ENCODE measurements at places on chromosomes 13 and 19.

- no peak for DNase-seq
Observed at GRCh38 chr13:111314852-111315251, 5.6 kb upstream of the TEX29 start.

DNA sequence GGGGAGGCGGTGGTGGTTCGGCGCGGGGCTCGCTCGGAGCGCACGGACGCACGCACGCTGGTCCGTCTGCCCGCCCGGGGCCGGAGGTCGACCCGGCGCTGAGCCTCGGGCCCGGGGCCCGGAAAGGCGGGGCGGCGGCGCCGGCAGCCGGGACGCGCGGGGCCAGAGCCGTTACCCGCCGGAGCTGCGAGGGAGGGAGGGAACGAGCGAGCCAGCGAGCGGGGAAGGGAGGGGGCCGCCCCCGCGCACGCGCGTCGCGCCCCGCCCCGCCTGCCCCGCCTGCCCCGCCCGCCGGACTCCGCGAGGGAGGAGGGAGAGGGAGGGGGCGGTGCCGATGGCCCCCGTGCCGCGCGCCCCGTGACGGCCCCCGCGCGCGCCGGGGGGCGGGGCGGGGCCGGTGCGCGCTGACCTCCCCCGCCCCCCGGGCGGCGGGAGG, 15.0 kb downstream of the CIC start:
- peak; percentile 86 for DNase-seq

- no peak for DNase-seq
Observed at GRCh38 chr19:49017041-49017665, at the start of gene LHB. LHB (minus strand) TSS chr19:49017091; CDS start chr19:49017081, 10 bp downstream.

GRCh38 chr13:58625703-58626389, 994.3 kb downstream of the PCDH17 start:
- no peak for DNase-seq

DNA sequence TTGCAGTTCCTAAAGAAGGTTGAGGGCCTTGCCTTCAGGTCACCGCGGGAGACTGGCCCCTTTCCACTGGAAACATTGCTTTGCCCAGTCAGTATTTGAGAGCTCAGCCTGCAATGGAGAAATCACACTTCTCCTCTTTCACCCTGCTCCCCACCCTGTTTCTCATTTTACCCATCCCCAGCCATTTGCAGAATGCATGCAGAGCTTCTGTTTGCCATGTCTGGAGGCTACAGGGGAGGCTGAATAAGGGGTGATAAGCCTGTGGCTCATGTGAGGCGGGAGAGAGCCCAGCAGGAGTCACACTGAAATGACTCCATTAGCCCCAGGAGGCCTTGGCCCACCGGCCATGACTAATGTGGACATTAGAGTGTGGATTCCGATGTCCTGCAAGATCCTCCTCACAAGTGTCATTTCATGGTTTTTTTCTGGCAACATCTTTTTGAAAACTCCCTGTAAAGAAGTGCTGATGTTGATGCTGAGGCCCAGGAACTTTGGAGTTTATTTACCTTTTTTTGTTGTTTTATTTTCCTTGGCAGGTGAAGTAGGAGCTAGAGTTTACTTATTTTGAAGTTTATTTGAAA, 6.3 kb downstream of the SPINT2 start:
- no peak for DNase-seq

GRCh38 chr13:30074431-30074830, 224.0 kb upstream of the UBL3 start:
- DNase-seq: no peak

GRCh38 chr19:18304208-18304457, 18.7 kb downstream of the LSM4 start:
- DNase-seq: peak; percentile 37

DNA sequence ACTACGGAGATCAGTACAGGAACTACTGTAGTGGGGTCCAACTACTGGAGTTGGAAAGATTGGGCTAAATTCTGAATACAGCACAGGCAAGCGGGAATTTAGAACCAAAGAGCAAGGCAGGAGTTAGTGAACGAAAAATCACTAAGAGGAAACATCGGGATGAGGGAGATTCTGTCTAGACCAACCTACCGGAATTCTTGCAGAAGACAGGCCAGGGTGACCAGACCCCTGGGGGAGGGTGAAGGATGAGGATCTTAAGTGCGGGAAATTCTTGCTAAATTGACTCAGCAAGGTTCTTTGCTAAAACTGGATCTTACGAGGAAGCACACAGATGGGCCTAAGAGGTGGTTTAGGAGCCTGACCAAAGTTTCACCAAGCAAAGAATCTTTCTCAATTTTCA, 13.2 kb upstream of the PSPC1 start:
- no peak for DNase-seq

DNA sequence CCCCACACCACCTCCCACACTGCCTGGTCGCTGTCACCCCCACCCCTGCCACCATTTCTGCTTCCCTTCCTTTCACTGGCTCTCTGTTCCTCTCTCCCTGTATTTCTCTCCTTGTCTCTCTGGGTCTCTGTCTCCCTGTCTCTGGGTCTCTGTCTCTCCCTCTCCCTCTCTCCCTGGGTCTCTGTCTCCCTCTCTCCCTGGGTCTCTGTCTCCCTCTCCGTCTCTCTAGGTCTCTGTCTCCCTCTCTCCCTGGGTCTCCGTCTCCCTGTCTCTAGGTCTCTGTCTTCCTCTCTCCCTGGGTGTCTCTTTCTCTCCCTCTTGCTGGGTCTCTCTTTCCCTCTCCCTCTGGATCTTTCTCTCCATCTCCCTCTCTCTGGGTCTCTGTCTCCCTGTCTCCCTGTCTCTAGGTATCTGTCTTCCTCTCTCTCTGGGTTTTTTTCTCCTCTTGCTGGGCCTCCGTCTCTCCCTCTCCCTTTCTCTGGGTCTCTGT, 21.6 kb downstream of the KLHL26 start:
- no peak for DNase-seq

DNA sequence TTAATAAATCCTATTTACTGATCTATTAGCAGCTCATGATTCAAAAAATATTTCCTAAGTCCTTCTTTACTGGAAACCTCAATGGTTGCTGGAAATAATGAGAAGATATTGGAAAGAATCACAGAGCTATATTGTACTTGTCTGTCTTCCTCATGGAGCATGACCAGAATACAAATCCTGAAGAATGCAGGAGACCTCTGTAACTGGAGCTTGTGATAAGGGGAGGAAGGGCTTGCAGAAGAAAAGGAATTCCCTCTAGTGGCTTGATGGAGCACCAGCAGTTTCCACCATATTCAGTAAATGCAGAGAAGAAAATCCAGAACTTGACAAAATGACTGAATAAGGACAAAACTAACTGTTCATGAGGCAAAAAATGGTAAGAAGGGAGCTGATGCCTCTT, 1333.1 kb downstream of the EFNB2 start:
- no peak for DNase-seq

DNA sequence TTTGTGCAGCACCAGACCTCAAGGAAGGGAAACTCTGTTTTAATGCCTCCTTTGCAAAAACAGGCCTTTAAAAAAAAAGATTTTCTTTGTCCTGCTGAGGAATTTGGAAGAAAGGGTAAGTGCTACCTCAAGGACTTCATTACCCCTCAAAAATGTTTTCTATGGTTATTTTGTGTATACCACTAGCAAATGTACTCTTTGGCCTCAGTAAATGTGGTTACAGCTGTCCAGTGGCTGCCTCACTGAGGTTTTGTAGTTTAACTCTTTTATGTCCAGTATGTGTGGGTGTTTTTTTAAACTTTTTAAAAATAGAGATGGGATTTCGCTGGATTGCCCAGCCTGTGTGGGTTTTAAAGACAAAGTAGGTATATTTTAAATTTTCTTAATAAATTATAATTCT, 42.2 kb upstream of the TSC22D1 start:
- DNase-seq: no peak

- DNase-seq: no peak
Observed at GRCh38 chr19:46271481-46272197, 25.2 kb upstream of the HIF3A start.

DNA sequence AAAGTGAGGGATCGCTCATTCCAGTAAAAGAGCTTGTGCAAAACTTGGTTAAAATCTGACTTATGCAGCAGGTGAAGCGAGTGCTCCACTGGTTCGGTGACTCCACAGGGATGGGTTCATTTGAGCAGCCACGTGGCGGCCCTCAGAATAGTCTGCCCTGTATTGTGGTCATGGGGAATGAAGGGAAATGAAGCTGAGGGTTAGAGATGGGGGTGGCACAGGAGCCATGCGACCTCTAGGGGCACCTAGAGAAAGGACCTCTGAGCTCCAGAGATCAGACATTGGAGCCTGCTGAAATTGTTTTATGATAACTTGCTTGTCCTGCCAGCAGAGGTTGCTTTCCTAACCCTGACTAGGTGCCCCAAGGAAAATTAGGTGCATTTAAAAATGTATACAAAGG, 26.6 kb downstream of the CBY2 start:
- peak; percentile 29 for DNase-seq

GRCh38 chr13:49258089-49258796, 10.5 kb downstream of the CDADC1 start:
- DNase-seq: no peak

DNA sequence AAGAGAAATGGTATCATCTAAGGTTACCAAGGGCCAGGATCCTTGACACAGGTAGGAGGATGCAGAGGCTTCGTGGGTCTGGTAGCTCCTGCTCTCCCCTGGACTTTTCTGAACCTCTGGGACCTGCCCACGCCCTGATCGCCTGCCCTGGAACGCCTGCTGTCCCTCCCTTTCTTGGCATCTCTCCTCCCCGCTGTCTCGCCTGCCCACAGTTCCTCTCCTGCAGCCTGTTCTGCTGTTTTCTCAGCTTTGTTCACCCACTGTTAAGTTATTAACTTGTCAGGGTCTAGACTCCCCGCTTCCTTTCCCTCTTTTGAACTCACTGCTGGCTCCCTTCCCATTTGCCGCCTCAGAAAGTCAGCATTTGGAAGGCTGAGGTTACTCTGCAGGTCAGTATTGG, 19.8 kb downstream of the SERP2 start:
- no peak for DNase-seq

DNA sequence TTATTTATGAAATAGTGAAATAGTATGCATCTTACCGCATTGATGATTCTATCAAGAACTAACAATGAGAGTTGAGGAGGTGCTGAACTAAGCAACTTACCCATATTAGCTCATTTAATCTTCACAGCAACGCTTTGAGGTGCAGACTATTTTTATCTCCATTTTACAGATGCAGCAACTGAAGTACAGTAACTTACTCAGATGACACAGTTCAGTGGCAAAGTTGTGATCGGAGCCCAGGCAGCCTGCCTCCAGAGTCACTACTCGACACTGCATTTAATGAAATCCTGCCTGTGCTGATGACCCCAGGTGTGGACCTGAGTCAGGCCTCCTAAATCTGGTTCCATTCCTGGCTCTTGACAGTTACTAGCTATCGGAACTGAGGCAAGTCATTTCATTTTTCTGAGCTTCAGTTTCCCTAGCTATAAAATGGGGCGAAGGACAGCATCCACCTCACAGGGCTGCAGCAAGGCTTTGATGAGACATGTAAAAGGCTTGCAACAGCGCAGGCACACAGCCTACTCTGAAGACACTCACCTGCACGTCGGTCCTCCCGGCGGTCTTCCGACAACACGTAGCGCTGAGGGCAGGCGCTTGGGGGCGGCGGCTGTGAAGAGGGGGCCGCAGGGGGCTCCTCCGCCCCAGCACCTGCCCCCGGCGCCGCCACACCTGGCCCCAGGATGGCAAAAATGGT, 1.5 kb downstream of the MYPOP start:
- no peak for DNase-seq

- DNase-seq: no peak
Observed at GRCh38 chr13:34748596-34748995, 193.5 kb upstream of the NBEA start.

DNA sequence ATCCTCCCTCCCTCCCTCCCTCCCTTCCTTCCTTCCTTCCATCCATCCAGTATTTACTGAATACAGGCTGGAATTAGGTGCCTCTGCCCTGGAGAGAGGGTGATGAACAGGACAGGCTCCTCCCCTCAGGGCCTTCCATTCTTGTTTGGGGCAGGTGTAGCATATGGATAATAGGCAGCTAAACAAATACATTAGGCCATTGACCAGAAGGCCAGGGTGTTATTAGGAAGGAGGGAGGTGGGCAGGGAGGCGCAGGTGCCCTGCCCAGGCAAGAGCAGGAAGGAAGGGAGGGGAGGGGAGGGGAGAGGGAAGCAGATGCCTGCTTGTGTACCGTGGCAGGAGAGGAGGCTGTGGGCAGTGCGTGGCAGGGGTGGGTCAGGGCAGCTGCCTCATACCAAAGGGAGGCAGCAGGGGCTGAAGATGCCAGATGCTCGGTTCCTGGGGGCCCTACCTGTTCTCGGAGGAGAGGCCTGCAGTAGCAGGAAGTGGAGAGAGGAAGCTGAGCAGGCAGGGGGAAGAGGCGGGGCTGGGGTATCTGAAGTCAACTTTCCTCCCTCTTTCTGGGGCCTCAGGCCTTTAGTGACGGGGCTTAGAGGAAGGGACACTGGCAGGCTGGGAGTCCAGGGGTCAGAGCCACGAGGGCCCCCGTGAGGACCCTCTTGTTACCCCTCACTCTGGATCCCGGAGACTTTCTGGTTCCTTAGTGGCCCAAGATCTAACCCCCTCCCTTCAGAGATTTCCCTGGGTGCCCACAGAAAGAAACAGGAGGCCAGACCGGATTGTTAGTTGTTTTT, at the start of gene RINL:
Gene RINL (minus strand): TSS at position 495 of the 794 bp plus-strand sequence. CDS start 1,533 bp downstream, outside the sequence.
- peak; percentile 87 for DNase-seq

GRCh38 chr19:6272411-6272791, 7.4 kb downstream of the MLLT1 start:
- no peak for DNase-seq

GRCh38 chr19:13241231-13242104, 91.3 kb downstream of the IER2 start:
- peak; percentile 42 for DNase-seq

- DNase-seq: no peak
Observed at GRCh38 chr19:45352471-45352870, 11.9 kb downstream of the KLC3 start.

- no peak for DNase-seq
Observed at GRCh38 chr13:112069061-112069844, 2.3 kb downstream of the SOX1 start.

GRCh38 chr13:98222816-98223215, 45.7 kb upstream of the RNF113B start:
- DNase-seq: no peak

DNA sequence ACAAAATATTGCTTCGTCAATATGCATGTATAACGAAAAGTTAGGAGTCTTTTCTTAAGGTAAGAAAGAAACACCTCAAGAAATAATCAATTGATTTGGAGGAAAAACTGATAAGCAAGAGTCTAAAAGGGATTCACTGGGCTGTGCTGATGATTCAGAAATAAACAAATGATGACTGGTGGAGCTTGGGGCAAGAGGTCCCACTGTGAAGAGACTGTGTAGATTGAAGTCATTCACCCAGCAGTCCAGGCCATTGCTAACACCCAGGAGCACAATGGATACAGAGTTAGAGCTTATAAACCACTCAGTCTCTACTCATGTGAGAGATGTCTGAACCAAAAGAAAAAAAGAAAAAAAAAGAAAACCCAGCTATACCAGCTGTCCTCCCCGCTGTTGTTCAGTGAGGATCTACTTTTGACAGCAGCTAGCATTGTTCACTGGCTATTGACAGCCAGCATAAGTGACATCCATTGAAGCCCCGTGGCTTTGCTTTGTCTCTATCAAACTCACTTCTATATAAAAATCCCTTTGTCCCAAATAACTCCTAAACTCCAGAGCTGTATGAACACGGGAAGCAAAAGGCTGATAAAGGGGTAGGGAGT, 255.5 kb downstream of the KCTD12 start:
- DNase-seq: no peak

- DNase-seq: no peak
Observed at GRCh38 chr13:99984461-99985240, 3.1 kb downstream of the ZIC2 start.

GRCh38 chr13:97727991-97728390, 225.5 kb upstream of the IPO5 start:
- DNase-seq: no peak

GRCh38 chr19:51701468-51702100, 8.5 kb downstream of the SPACA6 start:
- DNase-seq: no peak
